ENCODE measurements at places on chromosomes 1 and 21.

DNA sequence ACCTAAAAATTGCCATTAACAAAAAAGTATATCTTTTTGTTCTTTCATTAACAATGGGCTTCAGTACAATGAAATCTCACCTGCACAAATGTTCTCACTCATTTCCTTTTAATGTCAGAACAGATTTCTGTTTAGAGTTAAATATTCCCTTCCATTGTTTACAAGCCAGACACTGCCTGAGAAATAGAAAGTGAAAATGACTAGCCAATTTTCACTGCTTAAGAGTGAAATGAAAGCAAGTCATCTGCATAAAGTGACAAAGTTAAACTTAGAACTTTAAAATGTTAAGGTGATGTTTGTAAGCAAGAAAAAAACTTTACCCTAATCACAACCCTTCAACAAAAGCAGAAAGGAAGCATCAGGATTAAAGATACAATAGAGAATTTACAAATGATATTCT, 27.5 kb downstream of the COA6 start:
- peak; percentile 39 for DNase-seq

DNA sequence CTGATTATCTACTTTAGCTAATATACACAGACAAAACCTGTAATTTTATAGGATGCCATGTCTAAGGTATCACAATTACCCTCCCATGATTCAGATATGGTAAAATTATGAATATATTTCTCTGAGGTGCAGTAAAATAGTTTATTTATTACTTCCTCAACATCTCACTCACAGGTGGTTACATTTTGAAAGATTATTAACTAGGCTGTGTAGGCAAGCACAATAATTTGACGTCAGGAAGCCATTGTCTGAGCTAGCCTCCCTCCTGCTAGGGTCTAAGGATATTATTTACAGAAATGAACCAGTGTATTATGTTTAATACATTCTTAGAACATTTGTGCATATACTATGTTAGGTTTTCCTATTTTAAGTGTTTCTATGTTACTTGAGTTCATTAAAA, 69.9 kb upstream of the ADGRL2 start:
- no peak for DNase-seq

DNA sequence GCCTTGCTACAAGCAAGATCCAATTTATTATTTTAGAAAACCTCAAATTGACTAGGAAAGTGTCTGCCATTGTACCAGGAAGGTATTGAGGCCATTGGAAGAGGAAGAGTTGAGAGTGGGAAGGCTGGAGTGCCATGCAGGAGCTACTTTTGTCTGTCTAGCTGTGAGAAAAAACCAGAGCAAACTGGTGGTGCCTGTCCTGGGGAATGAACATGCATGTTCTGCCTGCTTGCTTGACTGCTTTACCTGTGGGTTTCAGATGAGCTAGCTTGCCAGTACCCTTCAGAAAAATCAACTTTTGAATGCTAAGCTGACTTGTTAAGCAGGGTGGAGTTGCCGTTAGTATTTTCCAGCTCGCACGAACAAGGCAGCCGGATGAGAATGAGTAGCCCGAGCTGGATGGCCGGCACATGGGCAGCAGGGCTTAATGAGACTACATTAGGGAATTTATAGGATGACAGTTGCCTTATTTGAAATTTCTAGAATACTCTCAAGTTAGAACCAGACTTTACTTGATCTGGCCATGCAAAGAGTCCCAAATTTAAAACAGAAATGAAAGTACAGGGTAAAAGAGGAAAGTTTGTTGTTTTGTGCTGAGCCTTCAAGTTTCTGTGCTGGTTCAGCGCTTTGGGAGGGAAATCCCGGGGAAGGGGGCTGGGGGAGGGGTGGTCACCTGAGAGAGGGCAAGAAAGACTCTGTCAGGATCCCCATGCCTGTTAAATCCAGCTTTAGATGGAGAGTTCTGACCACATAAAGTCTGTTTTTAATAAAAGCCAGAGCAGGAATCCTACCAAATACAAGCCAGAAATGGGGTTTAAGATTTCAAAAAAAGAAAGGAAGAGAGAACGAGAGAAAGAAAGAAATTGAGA, 29.6 kb upstream of the C1orf105 start:
- DNase-seq: no peak

GRCh38 chr1:210254298-210254697, 21.7 kb downstream of the SERTAD4 start:
- DNase-seq: no peak

DNA sequence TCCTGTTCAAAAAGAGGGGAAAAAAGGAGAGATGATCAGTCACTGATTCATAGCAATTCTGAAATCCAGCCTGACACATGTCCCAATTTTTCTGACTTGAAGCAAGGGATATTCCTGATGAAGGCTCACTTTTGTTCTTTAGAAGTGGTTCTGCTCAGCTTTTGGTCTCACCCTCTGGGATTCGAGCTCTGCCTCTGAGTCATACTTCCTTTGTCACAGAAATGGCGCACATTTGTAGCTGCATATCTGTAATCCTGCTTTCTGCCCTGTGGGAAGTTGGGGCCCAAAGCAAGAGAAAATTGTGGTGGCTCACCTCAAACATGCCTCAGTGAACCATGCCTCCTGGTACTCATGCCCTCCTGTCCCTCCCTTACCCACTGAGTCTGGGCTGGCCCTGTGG, 22.3 kb upstream of the FAM78B start:
- DNase-seq: no peak

GRCh38 chr1:32900956-32901822, at the start of gene TMEM54:
Gene TMEM54, minus strand, starts transcription at chr1:32901389. Its CDS starts 151 bp downstream, at chr1:32901238.
- no peak for DNase-seq

GRCh38 chr1:175434283-175434860, 241.8 kb upstream of the KIAA0040 start:
- DNase-seq: no peak

- DNase-seq: no peak
Observed at GRCh38 chr1:3196577-3197245, 127.7 kb downstream of the PRDM16 start.

DNA sequence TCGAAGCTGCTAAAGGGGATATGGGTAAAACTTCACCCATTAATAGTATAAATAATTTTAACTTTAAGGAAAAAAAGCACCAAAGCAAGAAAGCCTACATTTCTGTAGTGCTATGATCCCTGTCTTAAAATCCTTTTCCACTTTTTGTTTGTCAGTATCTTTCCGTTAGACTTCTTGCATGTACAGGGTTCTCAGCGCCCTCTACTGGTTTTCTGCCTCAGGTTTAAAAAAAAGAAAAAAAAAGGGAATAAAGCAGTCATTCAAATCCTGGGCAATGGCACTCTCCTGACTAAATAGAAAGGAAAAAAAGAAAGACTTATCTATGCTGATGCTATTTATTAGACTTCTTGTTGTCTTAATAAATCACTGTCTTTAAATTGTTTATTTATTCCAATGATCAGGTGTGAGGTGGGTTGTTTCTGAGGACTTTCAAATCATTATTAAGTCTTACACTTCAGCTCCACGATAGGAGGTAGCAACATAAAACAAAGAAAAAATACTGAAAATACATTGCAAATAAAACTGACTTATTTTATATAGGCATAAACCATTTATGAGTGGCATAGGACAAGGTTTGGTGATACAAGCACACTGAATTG, 475.4 kb upstream of the NR5A2 start:
- DNase-seq: peak; percentile 29

DNA sequence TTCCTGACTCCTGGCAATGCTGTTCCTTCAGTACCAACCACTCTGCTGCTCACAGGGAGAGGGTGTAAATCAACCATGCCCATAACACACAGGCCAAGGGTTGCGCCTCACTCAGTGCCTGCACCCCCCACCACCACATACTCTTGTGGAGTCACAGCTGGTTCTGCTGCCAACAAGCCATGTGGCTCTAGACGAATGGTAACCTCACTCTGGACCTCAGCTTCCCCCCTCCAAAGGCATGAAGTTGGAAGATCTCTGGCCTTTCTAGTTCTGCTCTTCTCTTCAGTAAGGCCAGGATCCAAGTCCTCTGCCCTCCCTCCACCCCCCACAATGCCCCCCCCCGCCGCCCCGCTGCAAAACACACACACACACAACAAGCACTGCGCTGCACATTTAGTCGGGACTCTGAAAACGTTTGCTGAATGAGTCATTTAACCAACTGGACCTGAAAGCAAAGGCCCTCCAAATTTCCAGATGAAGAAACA, 1.7 kb upstream of the GLIS1 start:
- no peak for DNase-seq

GRCh38 chr1:78519446-78519845, 28.7 kb downstream of the PTGFR start:
- DNase-seq: no peak

DNA sequence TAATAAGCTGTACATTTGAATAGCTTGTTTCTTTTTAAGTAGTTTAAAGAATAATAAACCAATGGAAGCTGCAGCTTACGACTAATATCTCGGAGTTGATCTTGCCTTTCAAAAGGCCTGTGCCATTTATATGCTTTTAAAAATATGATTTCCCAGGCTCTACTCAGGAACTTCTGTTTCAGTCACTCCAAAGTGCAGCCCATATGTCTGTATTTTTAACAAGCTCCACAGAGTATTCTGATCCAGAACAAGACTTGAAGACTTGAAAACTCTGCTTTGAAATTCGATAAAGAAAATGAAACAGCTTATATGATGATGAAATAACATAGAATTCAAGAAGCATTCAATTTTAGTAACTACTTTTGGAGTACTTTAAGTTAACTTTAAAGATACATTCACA, 79.1 kb upstream of the PLPPR4 start:
- DNase-seq: no peak

DNA sequence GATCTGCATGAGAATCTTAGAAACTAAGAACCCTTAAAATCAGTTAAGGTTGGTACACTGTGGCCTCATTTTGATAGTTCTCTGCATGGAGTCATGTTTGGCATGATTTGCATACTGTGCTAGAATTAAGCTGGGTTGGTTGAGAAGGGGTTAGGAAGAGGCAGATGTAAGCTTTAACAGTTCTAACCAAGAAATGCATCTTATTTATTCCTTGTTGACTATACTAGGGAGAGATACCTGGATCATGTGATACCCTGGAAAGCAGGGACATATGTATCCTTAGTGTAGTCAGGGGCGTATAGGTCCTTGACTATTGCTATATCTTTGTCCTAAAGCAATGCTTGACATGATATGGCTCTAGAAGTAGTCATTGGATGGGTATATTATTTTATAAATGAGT, 41.0 kb downstream of the CDC42 start:
- no peak for DNase-seq

DNA sequence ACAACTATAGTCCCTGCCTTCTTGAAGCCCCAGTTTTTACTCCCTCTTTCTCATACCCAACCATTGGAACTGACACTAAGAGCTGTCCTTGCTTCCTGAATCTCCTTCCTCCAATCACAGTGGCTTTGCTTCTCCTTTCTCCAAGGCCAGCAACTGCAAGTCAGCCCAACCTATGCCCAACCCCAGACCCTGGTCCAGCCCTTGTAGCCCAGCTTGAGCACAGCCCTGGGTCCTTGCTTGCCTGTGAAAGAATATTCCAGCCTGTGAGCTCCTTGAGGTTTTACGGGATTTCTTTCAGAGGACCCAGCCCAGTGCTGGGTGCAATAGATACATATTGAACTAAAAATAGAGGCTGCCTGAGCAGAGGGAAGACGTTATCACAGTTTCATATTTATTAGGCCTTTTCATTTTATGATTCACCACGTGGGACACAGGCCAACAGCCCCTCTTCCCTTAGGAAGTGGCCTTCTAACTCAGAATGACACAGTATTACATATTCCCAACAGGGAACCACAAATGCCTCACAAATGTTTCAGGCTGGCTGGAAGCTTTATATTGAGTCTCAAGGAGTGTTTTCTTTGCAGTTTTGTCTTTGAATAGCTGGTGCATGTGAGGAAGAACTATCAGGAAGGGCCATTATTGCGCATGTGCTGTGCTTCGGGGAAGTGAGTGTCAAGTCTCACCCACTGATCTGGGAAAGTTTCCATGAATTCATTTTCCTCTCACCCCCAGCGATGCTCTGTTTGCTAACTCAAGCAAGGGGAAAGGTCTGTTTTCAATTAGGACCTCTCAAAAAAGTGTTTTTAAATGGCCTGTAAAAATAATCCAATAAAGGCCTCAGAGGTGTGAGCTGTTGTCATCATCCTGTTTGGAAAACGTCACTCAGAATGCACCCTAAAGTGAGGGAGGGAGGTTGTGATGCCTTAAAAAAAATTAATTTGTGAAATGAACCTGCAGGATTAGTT, 92.3 kb upstream of the NFIA start:
- peak; percentile 55 for DNase-seq

- DNase-seq: no peak
Observed at GRCh38 chr1:24123611-24124010, 11.7 kb upstream of the MYOM3 start.

DNA sequence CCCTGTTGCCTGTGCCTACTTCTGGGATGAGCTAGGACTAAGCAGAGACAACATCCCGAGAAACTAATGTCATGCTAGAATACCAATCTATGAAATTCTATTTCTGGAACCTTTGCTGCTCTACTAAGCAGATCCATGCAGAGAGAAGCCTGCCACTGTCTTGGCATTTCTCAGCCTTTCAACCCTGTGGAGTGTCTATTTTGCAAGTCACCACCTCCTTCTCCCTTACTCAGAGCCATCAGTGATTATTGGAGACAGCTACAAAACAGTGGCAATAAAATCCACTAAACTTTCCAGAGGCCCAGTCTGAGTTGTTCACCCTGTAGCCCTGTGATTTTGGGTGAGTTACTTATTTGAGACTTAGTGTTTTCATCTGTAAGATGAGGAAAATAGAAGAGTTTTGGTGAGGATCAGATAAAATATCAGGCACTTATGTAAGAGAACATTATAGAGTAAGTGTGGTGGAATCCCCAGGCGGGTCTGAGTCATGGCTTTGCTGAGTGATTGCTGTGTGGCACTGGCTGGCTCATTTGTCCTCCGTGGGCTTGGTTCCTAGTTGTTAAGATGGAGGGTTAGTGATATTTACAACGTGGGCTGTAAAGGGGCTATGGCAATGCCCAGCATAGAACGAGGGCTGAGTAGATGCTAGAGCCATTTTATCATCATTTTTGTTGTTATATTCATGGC, 61.1 kb downstream of the FMN2 start:
- no peak for DNase-seq

- no peak for DNase-seq
Observed at GRCh38 chr1:203289982-203290260, 15.4 kb upstream of the BTG2 start.

GRCh38 chr1:182643699-182644098, 39.5 kb upstream of the RGS16 start:
- no peak for DNase-seq

- DNase-seq: no peak
Observed at GRCh38 chr1:45846931-45847330, 43.5 kb downstream of the MAST2 start.

- no peak for DNase-seq
Observed at GRCh38 chr1:167782946-167783345, 61.2 kb downstream of the MPZL1 start.

DNA sequence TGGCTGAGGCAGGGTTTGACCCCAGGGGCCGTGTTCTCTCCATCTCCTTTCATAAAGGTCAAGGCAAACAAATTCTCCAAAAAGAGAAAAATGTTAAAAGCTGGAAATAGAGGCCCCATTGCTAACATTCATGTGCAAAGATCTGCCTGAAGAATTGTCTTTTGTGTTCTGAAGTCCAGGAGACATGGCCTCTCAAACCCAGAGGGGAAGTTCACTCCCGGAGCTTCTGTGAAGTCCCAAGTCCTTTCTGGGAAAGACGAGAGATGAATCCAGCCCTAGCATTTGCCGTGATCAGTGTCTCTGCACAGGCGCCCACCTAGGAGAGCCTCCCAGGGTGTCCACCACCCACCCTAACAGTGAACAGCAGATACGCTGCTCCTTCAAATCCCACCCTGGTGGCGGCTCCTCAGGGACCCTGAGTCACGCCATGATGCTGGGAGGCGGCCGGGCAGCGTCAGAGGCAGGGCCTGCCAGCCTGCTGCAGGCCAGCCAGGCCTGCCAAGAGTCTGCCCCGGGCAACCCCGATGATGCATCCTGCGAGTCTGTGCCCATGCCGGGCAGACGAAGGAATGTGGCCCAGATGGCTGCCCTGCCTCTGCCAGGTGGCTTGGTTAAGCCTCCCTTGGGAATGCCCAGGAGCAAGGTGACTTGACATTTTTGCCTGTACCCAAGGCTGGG, 5.2 kb upstream of the C2CD2 start:
- no peak for DNase-seq

Measured in inflammatory macrophage treated with lipopolysaccharide for 1 hour (primary cell).